Muscle of back (tissue), 13 donors: ENCODE measurements at places on chromosomes 4 and X. TPM values are rescaled to one million over a fixed set of nuclear protein-coding genes. Genes with fewer than 3 reads are reported as not detected.

ADH1B gene
- 26.1 TPM for polyA plus RNA-seq

FAM184B gene
- 5.1 TPM for polyA plus RNA-seq

PPP2R2C gene
- polyA plus RNA-seq: 0.25 TPM

PDE5A gene
- 17.1 TPM for polyA plus RNA-seq

PABPC1L2B gene
- not detected for polyA plus RNA-seq

HGFAC gene
- polyA plus RNA-seq: 1.2 TPM

TLR6 gene
- polyA plus RNA-seq: 1.6 TPM

ADAMTS3 gene
- 2.5 TPM for polyA plus RNA-seq

CPZ gene
- 8.2 TPM for polyA plus RNA-seq

NUP62CL gene
- polyA plus RNA-seq: 0.87 TPM

TACR3 gene
- 15.5 TPM for polyA plus RNA-seq

DNA sequence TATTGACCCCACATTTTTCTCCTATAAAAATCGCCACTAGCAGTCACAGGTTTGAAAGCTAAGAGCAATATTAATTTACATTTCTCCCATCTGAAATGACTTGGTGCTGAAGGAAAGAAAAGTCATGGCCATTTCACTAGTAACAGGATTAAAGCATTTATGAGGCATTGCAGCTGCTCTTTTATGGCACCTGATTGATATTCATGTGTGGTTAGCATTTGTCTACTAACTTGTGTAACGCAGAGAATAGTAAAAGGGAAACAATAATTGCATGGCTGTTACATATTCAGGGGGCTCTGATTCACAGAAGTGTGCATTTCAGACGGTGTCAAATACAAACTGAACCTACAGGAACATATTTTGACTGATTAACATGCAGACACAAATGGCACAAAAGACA lies 5.2 kb downstream of the PCDH19 start:
- no peak for DNase-seq

GRCh38 chr4:5823542-5824211 lies 69.2 kb downstream of the CRMP1 start:
- no peak for DNase-seq

DNA sequence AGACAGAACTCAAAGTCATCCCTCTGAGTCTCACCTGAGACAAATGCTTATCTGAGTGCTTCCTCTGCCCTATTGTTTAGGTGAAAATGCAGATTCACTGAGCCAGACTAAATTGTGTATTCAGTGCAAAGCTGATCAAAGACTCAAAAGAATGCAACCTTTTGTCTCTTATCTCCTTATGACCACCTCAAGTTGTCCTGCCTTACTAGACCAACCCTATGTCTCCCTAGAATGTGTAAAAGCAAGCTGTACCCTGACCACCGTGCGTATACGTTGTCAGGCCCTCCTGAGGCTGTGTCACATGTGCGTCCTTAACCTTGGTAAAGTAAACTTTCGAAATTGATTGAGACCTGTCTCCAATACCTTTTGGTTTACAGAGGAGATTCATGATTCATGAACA lies 63.6 kb upstream of the SH3RF1 start:
- DNase-seq: no peak

GRCh38 chr4:75058486-75058885 lies 125.6 kb downstream of the PARM1 start:
- DNase-seq: no peak

- DNase-seq: no peak
Observed at GRCh38 chr4:42306221-42307109, 90.8 kb upstream of the SHISA3 start.

DNA sequence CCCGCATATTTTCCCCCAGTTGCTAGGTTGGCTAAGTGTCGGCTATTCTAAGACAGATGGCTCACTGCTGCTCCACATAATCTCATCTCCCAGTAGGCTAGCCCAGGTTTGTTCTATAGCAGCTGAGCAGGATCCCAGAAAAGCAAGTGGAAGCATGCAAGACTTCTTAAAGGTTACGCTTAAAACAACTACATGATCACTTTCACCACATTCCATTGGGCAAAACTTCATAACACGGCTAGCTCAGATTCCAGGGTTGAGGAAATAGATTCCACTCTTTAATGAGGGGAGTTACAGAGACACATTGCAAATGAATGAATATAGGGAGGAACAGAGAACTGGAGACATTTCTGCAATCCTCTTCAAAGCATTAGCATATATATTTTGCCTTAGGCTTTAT lies 12.9 kb upstream of the RAB33B start:
- DNase-seq: no peak

GRCh38 chr4:76666944-76667532 lies 230.9 kb downstream of the SOWAHB start:
- DNase-seq: no peak

- DNase-seq: no peak
Observed at GRCh38 chrX:136623396-136623795, 24.6 kb upstream of the CD40LG start.

GRCh38 chrX:19990151-19990555 lies 708 bp downstream of the BCLAF3 start:
- DNase-seq: no peak

DNA sequence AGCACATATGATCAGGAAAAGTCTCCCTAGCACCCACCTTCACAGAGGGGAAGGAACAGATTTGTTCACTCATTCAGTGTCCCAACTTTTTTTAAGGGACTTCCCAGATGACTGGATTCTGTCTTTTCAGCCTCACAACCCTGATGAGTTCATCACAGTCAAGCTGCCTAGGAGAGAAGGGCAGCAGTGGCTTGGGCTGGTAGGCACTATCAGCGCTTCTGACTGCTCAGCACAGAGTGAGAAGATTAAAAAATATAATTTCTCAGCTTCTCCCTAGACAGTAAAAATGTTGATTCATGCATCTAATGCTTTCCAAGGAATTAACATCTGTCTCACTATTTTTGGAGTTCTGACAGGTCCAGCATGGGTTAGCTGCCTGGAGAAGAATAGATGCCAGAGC lies 328.2 kb downstream of the DTHD1 start:
- no peak for DNase-seq

GRCh38 chr4:175705407-175705806 lies 106.7 kb downstream of the GPM6A start:
- peak; percentile 68 for DNase-seq

GRCh38 chr4:73573794-73574528 lies 46.3 kb downstream of the RASSF6 start:
- peak; percentile 76 for DNase-seq

- no peak for DNase-seq
Observed at GRCh38 chr4:169690787-169691186, 67.0 kb downstream of the HPF1 start.

DNA sequence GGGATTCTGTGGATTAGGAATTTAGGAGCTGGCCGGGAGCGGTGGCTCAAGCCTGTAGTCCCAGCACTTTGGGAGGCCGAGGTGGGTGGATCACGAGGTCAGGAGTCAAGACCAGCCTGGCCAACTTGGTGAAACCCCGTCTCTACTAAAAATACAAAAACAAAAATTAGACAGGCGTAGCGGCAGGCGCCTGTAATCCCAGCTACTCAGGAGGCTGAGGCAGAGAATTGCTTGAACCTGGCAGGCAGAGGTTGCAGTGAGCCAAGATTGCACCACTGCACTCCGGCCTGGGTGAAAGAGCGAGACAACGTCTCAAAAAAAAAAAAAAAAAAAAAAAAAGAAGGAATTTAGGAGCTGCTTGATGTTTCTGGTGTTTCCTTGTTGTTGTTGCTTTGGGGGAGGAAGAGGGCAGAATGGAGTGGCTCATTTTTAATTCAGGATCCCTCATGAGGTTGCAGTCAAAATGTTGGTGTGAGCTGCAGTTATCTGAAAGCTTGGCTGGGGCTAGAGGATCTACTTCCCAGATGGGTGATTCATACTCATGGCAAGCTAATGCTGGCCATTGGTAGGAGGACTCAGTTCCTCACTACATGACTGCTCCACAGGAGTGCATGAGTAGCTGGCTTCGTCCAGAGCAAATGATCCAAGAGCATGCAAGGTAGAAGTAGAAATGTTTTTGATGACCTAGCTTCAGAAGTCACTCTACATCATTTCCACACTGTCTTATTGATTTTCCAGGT lies 26.5 kb upstream of the JADE1 start:
- DNase-seq: no peak

DNA sequence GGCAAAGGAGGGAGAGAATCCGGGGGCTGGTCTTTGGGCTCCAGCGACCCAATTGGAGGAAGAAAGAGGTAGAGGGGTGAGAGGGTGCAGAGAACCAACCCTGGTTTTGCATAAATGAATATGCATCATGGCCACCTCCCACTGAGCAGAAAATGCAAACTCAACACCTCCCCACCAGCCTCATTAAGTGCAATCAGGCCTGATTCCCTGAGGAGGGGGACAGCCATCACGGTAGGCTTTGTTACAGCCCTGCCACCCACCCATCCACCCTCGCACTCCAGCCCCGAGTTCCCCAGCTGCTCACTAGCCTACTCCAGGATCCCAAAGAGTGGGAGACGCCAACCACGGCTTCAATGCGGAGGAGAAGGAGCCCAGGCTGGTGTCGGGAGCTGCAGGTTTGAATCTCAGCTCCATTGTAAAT lies 48.3 kb upstream of the MAN2B2 start:
- no peak for DNase-seq

DNA sequence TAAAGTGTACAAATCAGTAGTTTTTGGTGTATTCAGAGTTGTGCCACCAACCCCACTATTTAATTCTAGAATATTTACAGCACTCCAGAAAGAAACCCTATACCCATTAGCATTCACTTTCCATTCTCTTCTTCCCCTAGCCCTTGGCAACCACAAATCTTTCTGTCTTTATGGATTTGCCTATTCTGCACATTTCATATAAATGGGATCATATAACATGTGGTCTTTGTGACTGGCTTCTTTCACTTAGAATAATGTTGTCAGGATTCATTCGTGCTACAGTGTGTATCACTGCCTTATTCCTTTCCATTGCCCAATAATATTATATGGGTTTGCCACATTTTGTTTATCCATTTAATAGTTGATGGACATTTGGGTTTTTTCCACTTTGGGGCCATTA lies 32.2 kb downstream of the SGMS2 start:
- no peak for DNase-seq

DNA sequence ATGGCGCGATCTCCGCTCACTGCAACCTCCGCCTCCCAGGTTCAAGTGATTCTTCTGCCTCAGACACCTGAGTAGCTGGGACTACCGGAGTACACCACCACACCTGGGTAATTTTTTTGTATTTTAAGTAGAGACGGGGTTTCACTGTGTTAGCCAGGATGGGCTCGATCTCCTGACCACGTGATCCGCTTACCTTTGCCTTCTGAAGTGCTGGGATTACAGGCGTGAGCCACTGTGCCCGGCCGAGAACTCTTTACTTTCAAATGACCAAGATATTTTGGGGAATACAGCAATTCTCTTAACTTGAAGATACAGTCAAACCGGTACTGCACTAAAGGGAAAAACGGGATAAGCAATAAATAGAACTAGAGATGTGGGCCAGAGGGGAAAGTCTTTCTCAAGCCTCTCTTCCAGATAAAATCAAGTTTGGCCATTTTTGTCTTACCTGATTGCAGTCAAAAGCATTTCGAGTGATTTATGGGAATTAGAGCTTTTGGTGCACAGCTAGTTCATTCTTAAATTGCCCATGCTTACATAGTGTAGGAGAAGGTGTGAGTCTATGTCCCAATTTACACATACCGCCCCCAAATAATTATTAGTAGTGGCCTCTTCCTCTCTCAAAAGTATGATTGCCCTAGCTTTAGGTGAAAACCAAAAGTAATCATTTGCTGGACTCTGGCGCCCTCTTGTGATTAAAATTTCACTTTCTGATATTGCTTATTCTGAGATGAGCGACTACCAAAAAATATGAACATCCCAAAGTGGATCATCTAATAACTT lies 53.2 kb upstream of the ABCG2 start:
- peak; percentile 72 for DNase-seq

- no peak for DNase-seq
Observed at GRCh38 chrX:119895843-119896326, at the start of gene AKAP14. Gene AKAP14, plus strand, starts transcription at chrX:119895893. Its CDS starts 7,331 bp downstream, at chrX:119903224.
